ENCODE measurements at places on chromosomes 13 and 19.

- DNase-seq = no peak
Observed at GRCh38 chr13:52961256-52961910, 67.2 kb upstream of the OLFM4 start.

DNA sequence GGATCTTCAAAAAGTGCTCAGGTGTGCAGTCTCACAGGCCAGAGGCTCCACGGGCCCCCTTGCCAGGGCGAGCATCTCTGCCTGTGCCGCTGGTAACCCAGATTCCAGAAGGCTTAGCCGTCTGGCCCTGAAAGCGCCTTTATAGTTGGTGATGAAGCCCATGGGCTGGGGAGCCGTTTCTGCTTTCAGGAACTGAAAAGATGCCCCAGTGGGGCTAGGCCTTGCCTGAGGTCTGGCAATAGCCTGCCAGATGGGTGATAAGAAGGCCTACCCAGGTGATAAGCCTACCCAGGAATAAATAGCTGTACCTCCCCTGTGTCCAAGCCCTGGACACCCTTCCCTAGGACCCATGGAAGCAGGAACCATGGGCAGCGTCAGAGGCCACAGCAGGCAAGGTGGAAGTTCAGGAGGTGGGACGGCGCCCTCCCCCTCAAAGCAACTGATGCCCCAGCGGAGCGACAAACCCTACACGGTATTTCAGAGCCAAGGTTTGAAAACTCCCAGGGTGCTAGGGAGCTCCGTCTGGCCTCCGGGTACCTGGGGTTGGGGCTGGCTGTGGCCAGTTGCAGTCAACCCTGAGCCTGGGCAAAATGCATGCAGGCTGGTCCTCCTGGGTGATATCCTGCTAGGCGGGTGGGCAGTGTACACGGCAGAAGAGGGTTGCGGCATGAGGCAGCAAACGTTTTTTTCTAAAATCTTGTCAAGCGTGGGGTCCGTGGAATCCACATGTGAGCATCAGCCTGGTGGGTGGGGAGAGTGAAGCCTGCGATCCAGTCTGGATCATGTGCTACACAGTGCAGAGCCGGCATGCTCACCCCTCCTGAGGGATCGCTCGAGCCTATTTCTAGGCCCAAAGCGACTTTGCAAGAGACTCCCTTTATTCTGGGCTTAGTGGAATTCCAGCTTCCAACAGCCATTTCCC is 45.3 kb downstream of the ACTN4 start:
- no peak for DNase-seq

GRCh38 chr13:54536112-54536511 is 1507.5 kb downstream of the OLFM4 start:
- no peak for DNase-seq

DNA sequence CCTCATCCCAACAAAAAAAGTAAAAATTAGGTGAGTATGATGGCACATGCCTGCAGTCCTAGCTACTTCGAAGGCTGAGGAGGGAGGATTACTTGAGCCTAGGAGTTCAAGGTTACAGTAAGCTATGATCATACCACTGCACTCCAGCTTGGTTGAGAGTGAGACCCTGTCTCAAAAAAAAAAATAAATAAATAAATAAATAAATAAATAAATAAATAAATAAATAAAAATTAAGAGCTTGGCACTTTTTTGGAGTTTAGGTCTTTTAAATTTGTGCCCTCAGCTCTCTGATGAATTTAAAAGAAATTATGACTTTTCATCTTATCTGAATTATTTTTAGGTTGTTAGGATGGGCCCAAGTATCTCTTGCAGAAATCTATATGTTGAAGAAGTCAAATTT is 8.9 kb downstream of the ZNF420 start:
- DNase-seq = no peak
